Germinal center (tissue), 1 donor: ENCODE measurements at places on chromosomes 5 and 9.

GRCh38 chr9:99018653-99019052, 74.9 kb downstream of the COL15A1 start:
- DNase-seq: no peak

- no peak for DNase-seq
Observed at GRCh38 chr5:77774981-77775789, 954 bp downstream of the TBCA start.

DNA sequence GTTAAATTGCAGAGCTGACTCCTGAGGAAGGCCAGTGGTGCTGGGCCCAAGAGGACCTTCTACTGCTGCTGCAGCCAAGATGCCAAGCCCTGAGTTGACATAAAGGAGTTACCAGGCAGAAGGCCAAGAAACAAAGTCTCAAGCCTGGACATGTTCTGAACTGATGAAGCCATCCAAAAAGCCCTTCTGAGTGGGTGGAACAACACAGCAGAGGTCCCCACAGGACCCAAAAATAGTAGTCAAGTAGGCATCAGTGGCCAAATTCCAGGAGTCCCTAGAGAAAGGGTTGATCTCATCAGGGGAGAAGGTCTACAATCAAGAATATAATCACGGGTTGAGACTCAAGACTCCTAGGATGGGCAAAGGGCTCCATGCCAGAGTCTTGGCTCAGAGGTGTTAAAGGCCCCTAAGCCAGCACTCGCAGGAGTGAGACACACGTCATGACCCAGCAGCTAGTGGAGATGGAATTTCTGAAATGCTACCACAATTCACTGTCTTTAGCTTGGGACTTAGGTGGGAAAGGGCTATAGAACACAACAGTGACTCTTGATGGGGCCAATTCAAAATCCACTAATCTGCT, 119.7 kb downstream of the FANCC start:
- no peak for DNase-seq

- no peak for DNase-seq
Observed at GRCh38 chr5:56606192-56606591, 209.2 kb upstream of the MAP3K1 start.

- no peak for DNase-seq
Observed at GRCh38 chr5:87136096-87136495, 131.6 kb upstream of the RASA1 start.

DNA sequence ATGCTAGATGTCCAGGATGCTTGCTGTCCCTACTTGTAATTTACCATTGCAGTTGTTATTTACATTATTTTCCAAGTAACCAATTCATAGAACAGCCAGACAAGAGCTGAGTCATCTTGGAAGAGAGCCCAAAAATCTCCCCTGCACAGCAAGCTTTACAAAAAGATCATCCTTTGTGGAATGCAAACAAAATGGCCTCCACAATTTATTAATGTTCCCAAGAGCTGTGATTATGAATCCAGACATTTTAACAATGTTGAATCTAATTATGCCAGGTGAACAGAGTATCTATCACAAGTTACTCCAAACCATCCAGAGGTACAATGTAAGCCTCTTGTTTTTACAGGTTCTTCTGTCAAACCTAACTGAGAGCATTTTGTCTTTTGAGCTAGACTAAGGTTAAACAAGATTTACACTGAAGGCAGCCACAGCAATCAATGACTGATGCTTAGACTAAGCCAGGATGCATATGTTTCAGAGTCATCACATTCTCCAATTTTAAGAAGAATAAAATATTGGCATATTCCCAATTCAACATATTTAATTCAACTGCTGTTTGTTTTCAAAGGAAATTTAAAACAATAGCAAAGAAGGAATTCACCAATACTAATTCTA, 95.3 kb upstream of the SLC12A2 start:
- no peak for DNase-seq

GRCh38 chr5:87411973-87412629, 629 bp downstream of the CCNH start:
- DNase-seq: peak; percentile 28

GRCh38 chr5:53262348-53262970, 152.9 kb upstream of the MOCS2 start:
- DNase-seq: no peak

DNA sequence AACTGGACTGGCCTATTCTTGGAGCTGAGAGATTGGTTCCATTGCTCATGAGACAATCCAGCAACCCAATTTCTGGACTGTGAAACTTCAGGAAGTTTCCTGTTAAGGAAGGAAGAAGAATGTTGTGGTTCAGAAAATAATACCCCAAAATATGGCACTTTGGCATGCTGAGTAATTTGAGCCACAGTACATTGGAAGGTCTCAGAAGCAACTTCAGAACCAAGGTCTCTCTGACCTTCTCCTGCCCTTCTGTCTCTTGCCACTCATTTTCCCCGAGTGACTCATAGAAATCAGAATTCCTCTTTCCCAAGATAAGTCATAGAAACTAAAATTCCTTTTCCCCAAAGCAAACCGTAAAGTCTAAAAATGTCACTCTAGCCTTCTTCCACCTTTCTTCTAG, 1366.1 kb downstream of the PTPRD start:
- DNase-seq: no peak

GRCh38 chr9:109542922-109543321, 44.8 kb upstream of the PTPN3 start:
- DNase-seq: no peak
